Posterior cingulate gyrus (tissue), 11 donors: ENCODE measurements at places on chromosomes 3 and 15.

DNA sequence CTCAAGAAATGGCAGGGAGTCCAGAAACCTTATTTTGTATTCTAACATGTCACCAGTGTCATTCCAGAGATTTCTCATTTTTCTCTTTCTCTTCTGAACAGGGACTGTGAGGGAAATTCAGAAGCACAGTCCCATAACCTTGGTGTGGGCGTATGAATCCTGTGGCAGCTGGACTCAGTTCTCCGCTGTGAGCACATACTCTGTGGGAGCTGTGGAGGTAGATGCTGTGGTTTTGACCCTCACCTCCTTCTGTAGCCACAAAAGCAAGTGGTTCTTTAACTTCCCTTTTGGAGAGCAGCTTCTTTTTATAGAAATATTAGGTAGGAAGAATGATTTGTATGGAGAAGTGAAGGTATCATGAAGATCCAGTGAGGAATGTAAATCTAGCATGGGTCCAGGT lies 13.4 kb downstream of the TMEM207 start:
- no peak for DNase-seq

- no peak for DNase-seq
Measured at GRCh38 chr3:11544412-11545181, 99.1 kb downstream of the VGLL4 start.

DNA sequence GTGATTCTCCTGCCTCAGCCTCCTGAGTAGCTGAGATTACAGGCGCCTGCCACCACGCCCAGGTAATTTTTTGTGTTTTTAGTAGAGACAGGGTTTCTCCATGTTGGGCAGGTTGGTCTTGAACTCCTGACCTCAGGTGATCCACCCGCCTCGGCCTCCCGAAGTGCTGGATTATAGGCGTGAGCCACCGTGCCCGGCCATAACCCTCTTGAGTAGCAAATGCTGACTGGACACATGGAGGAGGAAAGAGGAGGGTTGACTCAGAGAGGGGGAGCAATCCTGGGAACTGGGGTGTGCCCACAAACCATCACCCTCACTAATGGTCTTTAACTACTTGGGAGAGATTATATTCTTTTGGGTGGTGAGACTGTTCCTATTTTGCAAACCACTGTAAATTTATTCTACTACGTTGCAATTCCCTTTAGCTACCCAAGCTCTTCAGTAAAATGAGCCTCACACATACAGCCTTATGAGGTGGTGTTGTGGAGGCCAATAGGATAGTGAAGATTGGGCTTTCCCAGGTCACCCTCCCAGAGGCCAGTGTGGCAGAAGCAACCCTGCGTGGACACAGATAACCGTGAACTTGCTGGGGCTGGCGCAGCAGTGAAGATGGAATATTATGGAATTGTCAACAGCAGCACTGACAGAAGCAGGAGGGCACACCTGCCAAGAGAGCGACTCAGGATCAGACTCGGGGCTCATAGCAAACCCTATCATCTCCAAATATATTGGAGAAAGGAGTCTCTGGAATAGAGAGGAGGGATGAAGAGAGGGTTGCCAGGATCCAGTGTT lies 37.4 kb downstream of the TLNRD1 start:
- no peak for DNase-seq

GRCh38 chr3:156360083-156360482 lies 194.8 kb downstream of the SSR3 start:
- no peak for DNase-seq

DNA sequence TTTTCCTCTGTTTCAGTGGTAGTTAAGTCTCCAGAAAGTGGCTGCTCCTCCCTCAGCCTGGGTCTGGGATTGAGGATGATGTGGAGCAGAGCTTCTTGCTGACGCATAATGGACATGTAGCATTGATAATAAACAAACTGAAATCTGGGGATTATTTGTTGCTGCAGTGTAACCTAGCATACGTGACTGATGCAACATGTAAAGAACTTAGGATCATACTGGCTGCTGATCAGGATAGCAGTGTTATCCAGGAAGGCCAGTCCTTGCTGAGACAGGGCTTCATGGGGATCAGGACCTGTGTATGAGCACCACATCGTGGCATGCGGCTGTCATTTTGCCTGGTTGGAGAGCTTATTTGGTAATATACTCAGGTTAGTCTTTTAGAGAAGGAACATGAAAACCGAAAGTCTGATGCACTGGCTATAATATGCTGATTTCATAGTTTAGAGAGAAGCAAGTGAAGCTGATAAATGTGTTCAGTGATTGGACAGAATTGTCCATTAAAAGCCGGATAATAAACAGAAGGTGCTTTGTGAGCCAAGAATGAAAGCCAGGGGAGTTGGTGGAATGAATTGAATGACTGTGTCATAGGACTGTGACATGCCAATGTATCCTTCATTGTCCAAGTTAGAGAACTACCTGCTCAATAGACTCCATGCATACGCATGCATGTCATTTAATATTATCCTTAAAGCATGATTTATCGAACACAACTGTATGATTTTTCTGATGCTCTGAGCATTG lies 4.1 kb downstream of the MINAR1 start:
- DNase-seq, result no peak

DNA sequence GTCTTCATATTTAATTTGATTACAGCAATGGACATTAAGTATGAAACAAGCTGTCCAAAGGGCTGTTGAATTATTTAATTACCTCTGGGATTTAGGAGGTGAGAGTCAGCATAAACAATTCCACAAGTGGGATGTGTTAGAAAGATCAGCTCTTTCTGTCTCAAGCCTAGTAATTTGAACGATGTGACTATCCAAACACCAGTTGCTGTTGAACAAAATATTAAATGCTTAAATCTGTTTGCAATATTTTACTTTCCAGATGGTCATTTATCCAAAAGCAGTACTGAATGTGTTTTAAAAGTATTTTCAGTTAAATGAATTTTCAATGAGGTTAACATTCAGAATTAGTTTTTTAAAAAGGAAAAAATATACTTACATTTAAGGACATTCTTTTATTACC lies 12.7 kb downstream of the KCNAB1 start:
- no peak for DNase-seq

GRCh38 chr3:146148468-146148931 lies 12.5 kb downstream of the PLOD2 start:
- DNase-seq, result no peak

DNA sequence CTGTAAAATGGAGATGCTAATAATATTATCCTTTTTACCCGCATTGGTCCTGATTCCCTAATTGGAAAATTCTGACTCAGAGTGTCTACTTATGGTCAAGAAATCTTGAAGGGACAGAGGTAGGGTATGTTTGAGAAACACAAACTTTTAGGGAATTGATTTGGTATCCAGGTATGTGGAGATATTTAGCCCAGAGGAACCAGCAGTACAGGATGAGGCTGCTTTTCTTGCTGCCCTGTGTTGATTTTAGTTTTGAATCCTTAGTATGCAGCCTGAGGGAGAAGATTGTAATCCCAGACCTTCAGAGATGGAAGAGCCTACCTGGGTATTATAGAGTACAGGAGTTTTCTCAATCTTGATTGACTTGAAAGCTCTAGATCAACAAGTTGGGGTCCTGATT lies 569.1 kb downstream of the PDCD6IP start:
- DNase-seq, result no peak

- peak; percentile 47 for DNase-seq
Measured at GRCh38 chr15:51335538-51336410, 2.6 kb downstream of the CYP19A1 start.

DNA sequence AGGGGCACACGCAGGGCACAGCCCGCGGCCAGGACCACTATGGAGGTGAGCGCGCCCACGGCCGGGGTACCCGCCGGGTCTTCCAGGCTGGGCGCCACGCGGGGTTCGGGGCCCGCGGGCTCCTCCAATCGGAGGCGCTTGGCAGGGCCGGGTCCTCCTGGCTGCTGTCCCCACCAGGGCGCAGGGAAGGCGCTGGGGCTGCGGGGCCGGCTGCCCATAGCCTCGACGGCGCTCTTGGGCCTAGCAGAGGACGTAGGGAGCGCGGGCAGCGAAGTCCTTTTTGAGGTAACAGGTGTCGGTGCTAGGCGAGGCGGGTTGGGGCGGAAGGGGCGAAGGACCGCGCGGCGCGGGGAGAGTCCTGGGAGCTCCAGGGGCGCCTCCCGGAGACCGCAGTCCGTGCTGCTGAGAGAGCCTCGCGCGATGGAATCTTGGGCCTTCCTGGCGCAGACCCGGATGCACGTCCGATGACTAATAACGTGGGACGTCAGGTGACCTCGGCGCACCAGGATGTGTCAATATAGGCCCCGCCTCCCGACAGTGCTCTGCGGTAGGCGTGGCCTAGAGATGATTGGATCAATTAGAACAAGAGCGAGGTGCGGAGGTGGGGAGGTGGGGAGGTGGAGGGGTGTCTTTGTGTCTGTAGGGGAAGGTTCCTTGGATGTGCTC lies at the start of gene PRR23A:
Gene PRR23A, minus strand, starts transcription at position 218 of the 666 bp plus-strand sequence. Its CDS starts 0 bp downstream, at position 218.
- no peak for DNase-seq

- DNase-seq, result no peak
Measured at GRCh38 chr3:149419816-149420215, 42.4 kb upstream of the TM4SF1 start.

DNA sequence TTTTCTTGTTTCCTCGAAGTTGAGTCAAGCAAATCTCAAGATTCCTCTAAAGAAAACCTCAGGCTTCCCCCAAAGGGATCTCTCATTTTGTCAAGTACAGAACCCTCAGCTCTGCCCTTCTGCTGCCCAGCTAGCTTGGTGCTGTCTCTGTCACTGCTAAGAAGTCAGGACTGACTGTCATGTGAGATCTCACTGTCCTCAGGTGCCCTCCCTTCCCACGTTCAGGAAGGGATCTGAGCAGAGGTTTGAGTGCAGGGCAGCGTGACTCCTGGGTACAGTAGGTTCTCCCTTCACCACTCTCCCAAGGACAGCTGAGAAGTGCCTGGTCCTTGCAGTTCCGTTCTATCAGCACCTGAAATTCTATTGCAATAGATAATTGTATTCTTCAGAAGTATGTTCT lies 229.7 kb downstream of the SLCO3A1 start:
- DNase-seq, result no peak

DNA sequence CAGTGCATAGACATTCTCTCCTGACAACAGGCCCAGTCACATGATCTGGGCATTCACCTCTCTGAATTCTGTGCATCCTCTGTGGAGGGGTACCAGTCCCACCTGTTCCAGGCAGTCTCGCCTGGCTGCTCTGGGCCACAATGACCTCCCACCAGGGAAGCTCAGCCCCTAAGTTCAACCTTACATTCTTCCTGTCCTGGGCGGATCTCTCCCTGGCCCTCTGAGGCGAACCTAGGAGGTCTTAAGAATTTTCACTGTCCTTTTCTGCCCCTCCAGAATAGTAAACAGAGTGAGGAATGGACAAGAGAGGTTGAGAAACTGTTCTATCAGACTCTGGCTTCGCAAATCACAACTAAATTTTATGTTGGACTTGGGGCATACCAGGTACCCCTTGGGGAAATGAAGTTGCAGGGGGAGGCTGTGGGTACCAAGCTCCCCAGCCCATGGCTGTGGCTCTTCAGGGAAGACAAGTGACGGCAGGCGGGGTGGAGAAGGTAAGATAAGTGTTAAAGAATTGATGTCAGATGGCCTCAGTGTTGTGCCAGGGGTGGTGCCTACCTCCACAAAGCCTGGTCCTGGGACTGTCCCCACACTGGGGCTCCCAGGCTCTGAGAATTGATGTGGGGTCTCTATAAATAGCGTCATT lies 5.3 kb downstream of the SCN5A start:
- DNase-seq, result no peak

GRCh38 chr15:91022832-91023129 lies 387 bp upstream of the VPS33B start:
- DNase-seq, result no peak

GRCh38 chr3:155852341-155852740 lies 1.9 kb downstream of the SLC33A1 start:
- DNase-seq, result no peak

DNA sequence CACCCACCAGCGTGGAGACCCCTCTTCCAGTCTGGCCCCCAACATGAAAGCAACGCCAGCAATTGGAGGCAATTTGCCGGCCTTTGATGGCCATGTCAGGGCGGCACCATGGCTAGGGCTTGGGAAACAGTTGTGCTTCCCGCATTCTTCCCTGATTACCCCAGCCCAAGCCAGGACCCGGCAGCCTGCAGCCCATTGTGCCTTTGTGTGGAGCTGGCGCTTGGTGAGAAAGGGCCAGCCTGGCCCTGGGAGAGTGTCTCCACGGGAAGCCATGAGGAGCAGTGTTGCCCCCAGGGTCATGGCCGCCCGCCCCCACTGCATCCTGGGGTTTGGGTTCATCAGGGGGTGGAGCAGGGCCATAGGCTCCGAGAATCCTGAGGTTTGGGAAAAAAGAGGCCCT lies 66.0 kb downstream of the DNAJB8 start:
- no peak for DNase-seq

DNA sequence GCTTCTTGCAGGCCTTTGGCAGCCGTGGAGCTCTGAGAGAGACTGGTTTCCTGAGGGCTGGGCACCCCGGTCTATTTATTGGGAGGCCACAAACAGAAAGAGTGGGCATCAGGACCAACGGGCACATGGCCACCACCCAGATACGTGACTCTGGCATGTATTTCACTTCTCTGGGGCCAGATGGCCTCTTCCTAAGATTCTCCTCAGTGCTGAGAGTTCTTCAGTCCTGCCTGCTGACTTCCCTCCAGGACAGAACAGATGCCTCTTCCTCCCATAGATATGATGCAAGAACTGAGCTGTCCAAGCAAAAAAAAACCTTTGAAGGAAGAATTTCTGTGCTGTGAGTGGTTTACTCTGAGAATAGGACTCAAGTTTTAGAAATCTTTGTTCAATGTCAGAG lies 107.7 kb downstream of the IGF2BP2 start:
- no peak for DNase-seq

- DNase-seq, result no peak
Measured at GRCh38 chr15:27767918-27768640, 331.0 kb downstream of the OCA2 start.

DNA sequence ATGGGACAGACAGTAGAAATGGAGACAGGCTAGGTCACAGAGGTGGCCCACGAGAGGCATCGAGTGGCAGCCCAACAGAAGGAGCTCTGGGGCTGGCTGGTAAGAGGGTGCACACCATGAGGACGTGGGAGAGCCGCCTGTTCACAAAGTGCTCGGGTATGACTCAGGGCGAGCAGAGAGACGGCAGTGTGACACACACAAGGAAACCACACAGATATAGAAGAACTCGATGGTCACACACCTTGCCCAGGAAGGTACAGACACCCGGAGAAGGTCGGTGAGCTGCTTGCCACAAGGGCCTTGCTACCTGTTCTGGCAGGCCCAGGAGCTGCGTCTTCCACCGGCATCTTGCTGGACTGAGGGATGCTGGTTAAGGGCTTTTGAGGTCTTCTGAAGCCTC lies 50.2 kb downstream of the CA12 start:
- no peak for DNase-seq
